ENCODE measurements at places on chromosomes 2 and 18.

DNA sequence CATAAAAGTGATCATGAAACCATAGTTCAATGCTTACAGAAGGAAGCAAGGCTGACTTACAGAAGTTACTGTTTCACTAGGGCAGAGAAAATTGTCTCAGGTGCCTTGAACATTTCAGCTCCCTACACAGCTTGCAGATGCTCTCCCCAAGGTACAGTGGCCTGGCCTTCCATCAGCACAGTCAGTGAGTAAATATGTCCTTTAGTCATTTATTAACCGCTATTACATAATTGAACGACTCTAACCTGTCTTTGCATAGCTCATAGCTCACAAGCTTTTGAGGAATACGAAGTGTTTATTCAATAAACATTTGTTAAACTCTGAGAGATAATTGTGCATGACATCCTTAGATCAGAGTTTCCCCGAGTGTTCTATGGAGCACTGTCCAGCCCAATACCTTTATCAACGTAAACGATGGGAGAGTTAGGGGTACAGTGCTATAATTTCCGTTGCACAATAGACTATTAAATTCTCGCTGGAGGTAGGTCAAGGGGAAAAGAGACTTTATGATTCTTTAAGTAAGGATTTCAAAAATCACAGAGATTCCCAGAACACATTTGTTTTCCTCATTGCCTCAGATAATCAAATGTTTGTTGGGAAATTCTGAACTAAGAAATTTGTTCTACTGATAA is 677.8 kb downstream of the TSN start:
- no peak for DNase-seq

DNA sequence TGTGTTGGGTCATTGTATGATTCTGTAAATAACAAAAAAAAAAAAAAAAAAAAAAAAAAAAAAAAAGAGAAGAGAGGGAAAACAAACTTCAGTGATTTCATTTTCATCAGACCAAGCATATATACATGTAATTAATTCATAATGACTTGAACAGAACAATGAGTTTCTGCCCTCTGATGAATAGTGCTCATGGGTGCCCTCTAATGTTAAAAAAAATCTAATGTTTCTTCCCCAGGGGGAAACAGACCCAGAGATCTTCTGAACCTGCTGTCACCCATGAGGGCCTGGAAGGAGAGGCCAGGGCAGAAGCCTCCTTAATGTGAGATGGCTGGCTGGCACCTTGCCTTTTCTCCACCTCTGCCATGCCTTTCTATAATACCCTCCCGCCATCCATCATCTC is 289.2 kb downstream of the ZNF521 start:
- no peak for DNase-seq

- no peak for DNase-seq
Measured at GRCh38 chr2:181464966-181465365, 7.8 kb downstream of the ITGA4 start.

DNA sequence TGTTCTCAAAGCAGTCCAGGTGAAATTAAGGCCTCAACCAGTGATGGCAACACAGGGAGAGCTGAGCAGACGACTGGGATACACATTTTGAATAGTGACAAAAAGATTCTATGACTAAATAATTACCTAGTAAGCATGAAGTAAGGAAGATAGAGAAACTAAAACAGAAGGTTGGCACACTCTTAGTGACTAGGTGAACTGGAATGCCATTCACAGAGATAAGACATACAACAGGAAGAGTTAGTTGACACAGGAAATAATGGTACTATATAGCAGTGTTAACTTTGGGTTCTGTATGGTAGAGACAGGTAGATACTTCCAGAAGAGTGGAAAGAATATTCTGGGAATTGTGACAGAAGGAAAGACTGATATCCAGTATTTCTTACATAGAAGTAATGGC is 181.8 kb upstream of the NT5C1B start:
- no peak for DNase-seq

- DNase-seq: no peak
Measured at GRCh38 chr2:45855374-45855773, 203.9 kb downstream of the PRKCE start.

DNA sequence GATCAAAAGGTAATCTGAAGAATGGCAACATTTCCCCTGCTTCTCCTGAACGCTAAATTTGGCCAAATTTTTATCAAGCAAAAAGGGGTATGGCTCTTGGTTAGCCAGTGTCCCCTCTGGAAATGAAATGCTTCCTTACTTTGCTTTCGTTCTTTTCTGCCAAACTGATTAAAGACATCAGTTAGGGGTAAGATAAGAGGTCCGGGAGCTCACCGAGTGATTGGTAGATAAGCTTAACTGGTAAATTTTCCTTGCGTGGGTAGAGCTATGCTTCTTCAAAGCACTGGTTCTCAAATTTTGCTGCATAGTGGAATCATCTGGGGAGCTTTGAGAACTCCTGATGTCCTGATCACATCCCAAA is 62.7 kb upstream of the MAPRE2 start:
- DNase-seq: no peak

DNA sequence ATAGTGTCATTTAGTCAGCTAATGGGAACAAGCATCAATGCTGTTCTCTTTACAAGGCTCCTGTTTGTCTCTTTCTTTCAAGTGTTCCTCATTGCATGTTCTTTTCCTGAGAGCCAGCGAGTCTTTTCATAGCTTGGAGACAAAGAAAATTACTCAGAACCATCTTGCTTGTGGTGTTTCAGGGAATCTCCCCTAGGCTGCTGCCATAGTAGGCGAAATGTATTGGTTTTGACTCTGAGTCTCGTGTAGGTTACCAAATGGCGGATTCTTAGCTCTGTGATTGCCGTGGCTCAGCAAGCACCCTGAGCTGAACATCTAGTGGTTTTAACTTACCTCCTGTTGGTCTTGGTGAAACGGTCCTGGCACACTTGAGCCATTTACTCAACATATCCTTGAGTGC is 68.7 kb downstream of the RHBDD1 start:
- DNase-seq: no peak

GRCh38 chr2:219186754-219187456 is 8.8 kb downstream of the RETREG2 start:
- DNase-seq: no peak

GRCh38 chr18:12884406-12885323 is 628 bp upstream of the PTPN2 start:
- no peak for DNase-seq

DNA sequence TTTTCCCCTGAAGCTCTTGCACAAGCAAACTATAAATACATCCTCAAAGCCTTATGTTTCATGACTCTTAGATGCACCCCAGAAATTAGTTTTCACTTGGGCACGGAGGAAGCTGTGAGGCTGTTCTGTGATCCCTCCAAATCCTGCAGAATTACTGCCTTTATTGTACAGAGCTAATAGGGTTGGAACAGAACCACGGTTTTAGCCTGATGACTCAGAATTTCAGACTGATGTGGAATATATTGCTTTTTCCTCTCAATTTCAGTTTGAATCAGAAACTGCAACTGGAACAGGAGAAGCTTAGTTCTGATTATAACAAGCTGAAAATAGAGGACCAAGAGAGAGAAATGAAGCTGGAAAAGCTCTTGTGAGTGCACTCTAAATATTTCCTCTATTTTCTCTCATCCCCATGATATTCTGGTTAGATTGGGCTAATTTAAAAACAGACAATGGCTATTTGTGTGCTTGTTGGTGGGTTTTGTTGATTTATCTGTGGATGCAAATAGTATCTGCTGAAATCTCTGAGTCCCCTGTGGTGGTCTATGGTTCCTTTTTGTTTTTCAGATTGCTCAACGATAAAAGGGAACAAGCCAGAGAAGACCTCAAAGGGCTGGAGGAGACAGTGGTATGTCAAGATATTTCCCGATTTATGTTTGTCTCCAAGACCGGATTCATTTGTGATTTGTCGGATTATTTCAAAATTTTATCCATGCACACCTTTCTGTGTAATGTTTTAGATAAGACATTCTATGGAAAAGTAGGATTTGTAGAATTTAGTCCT is 38.2 kb upstream of the LYPD6B start:
- no peak for DNase-seq

DNA sequence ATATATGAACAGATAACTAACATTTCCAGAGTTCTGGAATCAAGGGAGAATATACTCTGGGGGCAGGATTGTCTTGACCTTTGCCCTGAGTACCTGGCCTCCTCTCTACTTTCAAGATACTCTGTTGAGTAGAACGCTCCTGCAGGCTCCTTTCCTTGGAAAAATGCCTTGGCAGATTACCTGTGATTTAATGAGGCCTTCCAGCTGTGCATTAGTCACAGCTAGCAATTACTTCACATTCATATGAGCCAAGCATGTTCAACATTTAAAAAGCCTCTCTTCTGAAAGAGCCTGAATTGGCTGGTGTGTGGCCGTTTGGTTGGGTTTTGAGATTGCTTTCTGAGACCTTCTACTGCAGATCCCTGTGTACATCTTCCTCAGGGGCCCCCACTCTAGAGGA is 142.2 kb downstream of the PLCL1 start:
- no peak for DNase-seq

GRCh38 chr2:159650574-159650973 is 34.2 kb upstream of the BAZ2B start:
- DNase-seq: no peak

DNA sequence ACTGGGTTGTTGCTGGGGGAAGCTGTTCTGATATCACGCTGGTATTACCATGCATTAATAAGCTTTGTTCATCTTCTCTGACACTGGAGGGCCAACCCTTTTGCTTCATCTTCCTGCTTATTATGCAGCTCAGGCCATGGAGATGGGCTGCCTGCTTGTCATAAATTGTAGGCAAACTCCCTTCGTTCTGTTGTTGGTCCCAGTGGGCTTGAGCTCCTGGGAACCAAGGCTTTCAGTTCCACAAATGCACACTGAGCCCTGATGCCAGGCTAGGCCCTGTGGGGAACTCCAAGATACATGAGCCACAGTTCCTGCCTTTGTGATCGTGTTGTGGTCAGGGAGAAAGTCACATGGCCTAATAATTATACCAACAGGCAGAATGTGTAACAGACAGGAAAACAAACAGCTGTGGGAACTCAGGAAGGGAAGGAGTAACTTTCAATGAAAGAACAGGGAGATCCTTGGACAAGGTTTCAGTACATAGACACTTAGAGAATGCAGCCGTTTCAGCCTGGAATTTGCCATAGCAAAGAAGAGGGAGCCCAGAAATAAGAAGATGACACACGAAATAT is 49.0 kb upstream of the BCL2L11 start:
- DNase-seq: no peak

DNA sequence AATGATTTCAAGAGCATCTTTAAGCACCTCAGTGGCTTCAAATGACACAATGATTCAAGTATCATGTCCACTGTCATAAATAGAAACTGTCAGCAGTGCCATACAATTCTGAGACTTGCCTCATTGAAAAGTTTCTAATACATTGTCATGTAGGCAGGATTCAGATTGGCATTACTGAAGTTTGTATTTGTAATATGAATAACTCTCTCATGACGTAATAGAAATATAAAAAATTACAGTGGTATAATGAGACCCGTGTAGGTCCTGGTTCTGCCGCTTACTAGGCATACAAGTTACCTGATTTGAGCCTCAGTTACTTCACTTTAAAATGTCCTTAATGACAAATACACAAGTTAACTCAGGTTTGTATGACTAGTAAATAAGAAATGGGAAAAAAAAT is 1536.2 kb upstream of the NXPH2 start:
- DNase-seq: no peak

GRCh38 chr2:187862715-187863114 is 308.5 kb upstream of the TFPI start:
- no peak for DNase-seq

DNA sequence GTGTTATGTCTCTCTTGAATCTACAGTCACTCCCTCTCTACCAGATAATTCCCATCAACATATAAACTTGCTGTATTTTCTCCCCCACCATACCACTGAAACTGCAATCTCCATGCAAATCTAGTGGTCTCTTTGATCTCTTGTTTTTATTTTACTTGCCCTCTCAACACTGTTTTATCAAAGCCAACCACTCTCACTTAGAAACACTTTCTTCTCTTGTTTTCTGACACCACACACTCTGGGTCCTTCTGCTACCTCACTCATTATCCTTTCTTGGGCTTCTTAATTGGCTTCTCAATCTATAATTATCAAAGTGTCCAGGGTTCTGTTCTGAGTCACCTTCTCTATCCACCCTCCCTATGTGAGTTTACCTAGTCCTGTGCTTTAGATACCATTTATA is 2.0 kb upstream of the MCFD2 start:
- no peak for DNase-seq

- DNase-seq: no peak
Measured at GRCh38 chr2:32926708-32927084, 20.1 kb upstream of the LTBP1 start.

DNA sequence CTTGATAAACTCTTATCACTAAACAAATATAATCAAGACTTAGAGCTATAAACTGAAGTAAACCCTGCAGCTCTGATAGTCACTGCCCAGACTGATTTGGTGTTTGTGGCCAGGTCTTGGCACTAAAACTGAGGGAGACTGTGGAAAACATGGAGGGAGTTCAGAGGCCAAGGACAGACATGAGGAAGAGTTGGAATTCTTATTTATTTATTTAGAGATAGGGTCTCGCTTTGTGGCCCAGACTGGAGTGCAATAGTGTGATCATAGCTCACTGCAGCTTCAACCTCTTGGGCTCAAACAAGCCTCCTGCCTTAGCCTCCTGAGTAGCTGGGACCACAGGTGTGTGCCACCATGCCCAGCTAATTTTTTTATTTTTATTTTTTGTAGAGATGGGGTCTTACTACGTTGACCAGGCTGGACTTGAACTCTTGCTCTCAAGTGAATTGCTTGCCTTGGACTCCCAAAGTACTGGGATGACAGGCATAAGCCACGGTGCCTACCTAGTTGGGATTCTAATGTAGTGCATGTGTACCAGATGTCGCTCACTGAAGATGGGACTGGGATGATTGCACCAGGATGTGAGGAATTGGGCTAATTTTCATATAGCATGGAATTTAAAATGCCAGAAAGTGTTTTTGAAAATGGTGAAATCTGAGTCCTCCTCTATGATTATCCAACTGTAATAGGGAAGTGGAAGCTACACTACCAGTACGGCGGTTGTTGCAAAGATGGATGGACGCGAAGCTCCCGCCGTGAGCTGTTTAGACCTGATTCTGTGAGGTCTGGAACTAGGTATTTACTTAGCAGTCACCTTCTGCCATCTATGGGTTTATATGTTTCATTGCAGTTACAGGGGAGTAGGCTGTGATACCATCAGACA is 52.7 kb upstream of the CTLA4 start:
- no peak for DNase-seq

DNA sequence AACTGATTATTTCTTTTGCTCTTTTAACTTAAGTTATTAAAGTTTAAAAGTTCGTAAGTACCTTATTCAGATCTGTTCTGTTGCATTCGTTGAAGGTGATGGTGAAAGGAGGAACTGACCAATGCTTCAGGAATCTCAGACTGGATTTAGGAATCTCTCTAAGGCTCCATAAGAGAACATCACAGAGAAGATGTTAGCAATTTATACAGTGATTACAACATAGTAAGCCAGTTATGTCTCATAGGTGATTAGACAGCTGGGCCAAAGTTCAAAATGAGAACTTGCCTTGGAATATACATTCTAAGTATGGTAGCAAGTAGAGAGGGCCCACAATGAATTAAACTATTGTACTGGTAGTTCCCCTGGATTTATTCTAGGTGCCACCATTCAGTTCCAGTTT is 3.2 kb downstream of the MARS2 start:
- DNase-seq: no peak

GRCh38 chr2:232421189-232421785 is 14.6 kb downstream of the ALPG start:
- no peak for DNase-seq

Measured in central memory CD8-positive, alpha-beta T cell (primary cell).